ENCODE measurements at places on chromosomes 6 and 20.

DNA sequence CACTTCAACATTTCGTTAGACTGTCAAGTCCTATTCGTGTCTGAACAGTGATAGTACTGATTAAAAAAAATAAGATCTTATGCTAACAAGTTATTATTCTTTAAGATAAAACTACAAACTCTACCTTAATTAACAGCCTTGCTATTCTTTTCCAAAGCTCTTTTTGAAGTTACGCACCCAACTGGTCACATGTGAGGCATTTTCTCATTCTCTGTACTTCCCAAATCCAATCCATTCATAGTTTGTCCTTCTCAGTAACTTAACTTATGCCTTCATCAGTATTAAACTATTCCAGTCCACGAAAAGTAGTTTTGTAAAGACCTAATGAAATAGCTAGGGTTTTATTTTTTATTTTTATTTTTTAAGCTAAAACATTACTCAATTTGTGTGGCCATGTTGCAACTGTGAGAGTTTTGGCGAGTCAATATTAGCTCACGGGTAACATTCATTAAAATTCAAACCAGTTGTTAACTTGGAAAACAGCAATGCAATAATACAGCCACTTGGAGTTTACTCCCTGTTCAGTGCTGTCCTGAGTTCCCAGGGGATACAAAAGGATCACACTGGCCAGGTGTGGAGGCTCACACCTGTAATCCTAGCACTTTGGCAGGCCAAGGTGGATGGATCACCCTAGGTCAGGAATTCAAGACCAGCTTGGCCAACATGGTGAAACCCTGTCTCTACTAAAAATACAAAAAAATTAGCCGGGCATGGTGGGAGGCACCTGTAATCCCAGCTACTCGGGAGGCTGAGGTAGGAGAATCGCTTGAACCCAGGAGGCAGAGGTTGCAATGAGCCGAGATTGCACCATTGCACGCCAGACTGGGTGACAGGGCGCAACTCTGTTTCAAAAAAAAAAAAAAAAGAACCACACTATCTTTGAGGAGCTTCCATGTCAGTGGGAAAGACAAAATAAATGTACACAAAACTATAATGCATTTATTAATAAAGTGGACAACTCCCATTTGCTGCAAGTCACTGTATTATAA is 27.9 kb upstream of the EEF1A1 start:
- H3K4me3 ChIP-seq: no peak overlapping the region
- no peaks in the 10 kb centered on the region for H3K4me1 ChIP-seq
- H3K27ac ChIP-seq: no peak overlapping the region
- DNase-seq: no peak
- H3K27me3 ChIP-seq: no peaks in the 10 kb centered on the region
- H3K36me3 ChIP-seq: no peaks in the 10 kb centered on the region

- no peak overlapping the region for H3K4me3 ChIP-seq
- H3K27ac ChIP-seq: no peak overlapping the region
- DNase-seq: no peak
- H3K27me3 ChIP-seq: no peaks in the 10 kb centered on the region
Observed at GRCh38 chr20:15643713-15644112, 929.5 kb downstream of the KIF16B start.

GRCh38 chr20:41169791-41170351 is 32.5 kb downstream of the PLCG1 start:
- no peak overlapping the region for H3K4me3 ChIP-seq
- H3K4me1 ChIP-seq: peaks cover 21% of the 10 kb centered on the region
- no peak for DNase-seq
- H3K27ac ChIP-seq: no peak overlapping the region

GRCh38 chr6:90586546-90586835 is 381 bp downstream of the MAP3K7 start:
- peak overlapping the region; percentile 84 for H3K27ac ChIP-seq
- H3K4me3 ChIP-seq: peak overlapping the region; percentile 97
- DNase-seq: no peak
- H3K4me1 ChIP-seq: no peaks in the 10 kb centered on the region

- H3K27me3 ChIP-seq: peaks cover 8% of the 10 kb centered on the region
- H3K36me3 ChIP-seq: no peaks in the 10 kb centered on the region
- H3K27ac ChIP-seq: no peak overlapping the region
- H3K4me3 ChIP-seq: no peak overlapping the region
Observed at GRCh38 chr6:5936140-5936539, 70.6 kb downstream of the NRN1 start.

DNA sequence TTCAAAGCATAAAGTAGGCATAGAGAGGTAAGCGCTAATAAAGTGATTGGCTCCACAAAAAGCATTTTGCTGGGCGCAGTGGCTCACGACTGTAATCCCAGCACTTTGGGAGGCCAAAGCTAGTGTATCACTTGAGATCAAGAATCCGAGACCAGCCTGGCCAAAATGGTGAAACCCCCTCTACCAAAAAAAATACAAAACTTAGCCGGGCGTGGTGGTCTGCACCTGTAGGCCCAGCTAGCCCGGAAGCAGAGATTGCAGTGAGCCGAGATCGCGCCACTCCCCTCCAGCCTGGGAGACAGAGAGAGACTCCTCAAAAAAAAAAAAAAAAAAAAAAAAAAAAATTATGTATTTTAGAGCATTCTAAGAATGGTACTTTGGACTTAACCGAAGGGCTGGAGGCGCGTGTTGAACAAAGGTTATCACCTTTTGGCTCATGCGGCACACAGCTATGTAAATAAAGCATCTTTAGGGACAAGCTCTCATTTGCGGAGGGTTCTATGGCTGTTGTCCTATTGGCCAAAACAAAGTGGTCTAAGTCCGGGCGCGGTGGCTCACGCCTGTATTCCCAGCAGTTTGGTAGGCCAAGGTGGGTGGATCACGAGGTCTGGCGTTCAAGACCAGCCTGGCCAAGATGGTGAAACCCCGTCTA is 17.4 kb downstream of the HFE start:
- H3K36me3 ChIP-seq: no peaks in the 10 kb centered on the region
- peaks cover 20% of the 10 kb centered on the region for H3K4me1 ChIP-seq
- peak overlapping the region; percentile 53 for H3K4me3 ChIP-seq
- H3K27ac ChIP-seq: peak overlapping the region; percentile 81

- H3K27me3 ChIP-seq: no peaks in the 10 kb centered on the region
- DNase-seq: no peak
- H3K27ac ChIP-seq: no peak overlapping the region
- peaks cover 51% of the 10 kb centered on the region for H3K36me3 ChIP-seq
- no peaks in the 10 kb centered on the region for H3K4me1 ChIP-seq
Observed at GRCh38 chr20:3000852-3001523, 42.4 kb upstream of the GNRH2 start.

DNA sequence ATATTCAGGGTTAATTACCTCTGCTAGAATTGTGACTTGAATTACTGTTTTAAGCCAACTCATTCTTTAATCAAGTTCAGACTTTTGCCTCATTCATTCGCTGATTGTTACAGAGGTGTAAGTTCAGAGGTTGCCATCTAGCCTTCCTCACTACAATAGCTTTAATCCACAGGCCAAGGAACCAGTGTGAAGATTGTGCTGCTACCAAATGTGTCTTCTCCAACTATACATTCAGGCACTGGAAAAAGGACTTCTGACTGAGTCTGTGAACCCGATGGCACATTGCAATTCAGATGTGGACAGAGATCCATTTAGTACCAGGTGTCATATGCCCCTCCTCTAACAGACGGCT is 111.2 kb upstream of the ADGRF1 start:
- no peak overlapping the region for H3K27ac ChIP-seq
- no peak overlapping the region for H3K4me3 ChIP-seq
- H3K36me3 ChIP-seq: no peaks in the 10 kb centered on the region
- no peak for DNase-seq
- H3K4me1 ChIP-seq: no peaks in the 10 kb centered on the region

- no peaks in the 10 kb centered on the region for H3K36me3 ChIP-seq
- no peak for DNase-seq
- H3K27ac ChIP-seq: no peak overlapping the region
- no peaks in the 10 kb centered on the region for H3K27me3 ChIP-seq
- H3K4me3 ChIP-seq: no peak overlapping the region
Observed at GRCh38 chr20:48926821-48927220, 5.3 kb downstream of the ARFGEF2 start.

DNA sequence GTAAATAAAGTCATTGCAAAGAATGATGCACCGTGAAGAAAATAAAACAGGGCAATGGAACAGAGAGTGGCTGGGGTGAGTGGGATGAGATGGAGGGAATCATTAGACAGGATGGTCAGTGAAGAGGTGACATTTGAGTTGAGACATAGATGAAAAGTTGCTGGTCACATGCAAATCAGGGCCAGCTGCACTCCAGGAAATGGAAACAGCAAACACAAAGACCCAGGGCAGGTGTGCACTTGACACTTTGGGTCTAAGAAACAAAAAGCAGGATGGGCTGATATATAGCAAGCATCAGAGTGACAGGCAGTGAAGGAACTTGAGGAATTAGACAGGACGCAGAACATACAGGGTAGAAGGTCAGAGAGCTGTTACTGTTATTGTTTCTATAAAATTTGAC is 171.5 kb upstream of the RIPOR2 start:
- H3K36me3 ChIP-seq: peaks cover 95% of the 10 kb centered on the region
- H3K4me1 ChIP-seq: peaks cover 5% of the 10 kb centered on the region
- no peak overlapping the region for H3K27ac ChIP-seq
- no peak for DNase-seq
- H3K4me3 ChIP-seq: no peak overlapping the region

GRCh38 chr6:81456416-81456815 is 296.1 kb downstream of the TENT5A start:
- no peak for DNase-seq
- H3K36me3 ChIP-seq: no peaks in the 10 kb centered on the region
- no peaks in the 10 kb centered on the region for H3K4me1 ChIP-seq

- no peaks in the 10 kb centered on the region for H3K36me3 ChIP-seq
- H3K4me1 ChIP-seq: no peaks in the 10 kb centered on the region
- H3K27me3 ChIP-seq: no peaks in the 10 kb centered on the region
- no peak overlapping the region for H3K4me3 ChIP-seq
Observed at GRCh38 chr6:163281634-163282033, 132.9 kb upstream of the QKI start.

DNA sequence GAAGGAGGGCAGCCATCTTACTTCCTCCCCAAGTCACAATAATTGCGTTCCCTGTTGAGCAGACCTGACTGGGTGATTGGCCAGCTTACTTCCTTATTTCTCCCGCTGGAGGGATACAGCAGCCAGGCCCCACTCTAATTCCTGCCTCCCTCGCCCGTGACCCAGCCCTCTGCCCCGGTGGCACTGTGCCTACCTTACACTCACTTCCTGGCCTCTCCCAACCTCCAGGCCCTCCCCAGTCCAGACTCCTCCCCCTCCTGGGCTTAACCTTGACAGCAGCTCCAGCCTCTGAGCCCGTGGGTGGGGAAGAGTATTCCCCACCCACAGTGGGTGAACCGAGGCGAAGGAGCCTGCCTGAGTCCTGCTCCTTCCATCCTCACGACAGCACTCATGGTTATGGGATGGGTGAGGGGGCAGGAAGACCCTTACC is 3.0 kb downstream of the BAK1 start:
- peaks cover 35% of the 10 kb centered on the region for H3K4me1 ChIP-seq
- H3K36me3 ChIP-seq: peaks cover 12% of the 10 kb centered on the region
- H3K27me3 ChIP-seq: no peaks in the 10 kb centered on the region
- peak overlapping the region; percentile 10 for H3K4me3 ChIP-seq
- DNase-seq: peak; percentile 67
- H3K27ac ChIP-seq: peak overlapping the region; percentile 94

DNA sequence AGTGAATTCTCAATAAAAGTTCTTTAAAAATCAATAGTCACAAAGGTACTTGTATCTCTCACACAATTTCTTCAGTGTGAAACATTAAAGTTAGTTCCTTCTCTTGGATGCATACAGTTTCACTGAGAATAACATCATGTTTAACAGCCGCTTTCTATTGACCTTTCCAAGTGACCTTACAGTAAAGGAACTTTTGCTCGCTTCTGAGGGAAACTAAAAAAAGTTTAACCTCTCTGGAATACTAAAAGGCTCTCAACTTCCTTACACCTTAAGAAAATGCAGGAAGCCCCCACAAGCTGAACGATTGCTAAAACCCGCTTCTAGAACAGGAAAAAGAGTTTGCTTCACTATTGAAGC is 1.3 kb downstream of the RRAGD start:
- H3K4me1 ChIP-seq: peaks cover 11% of the 10 kb centered on the region
- H3K27ac ChIP-seq: peak overlapping the region; percentile 79
- DNase-seq: no peak
- peak overlapping the region; percentile 68 for H3K4me3 ChIP-seq
- H3K27me3 ChIP-seq: peaks cover 4% of the 10 kb centered on the region

DNA sequence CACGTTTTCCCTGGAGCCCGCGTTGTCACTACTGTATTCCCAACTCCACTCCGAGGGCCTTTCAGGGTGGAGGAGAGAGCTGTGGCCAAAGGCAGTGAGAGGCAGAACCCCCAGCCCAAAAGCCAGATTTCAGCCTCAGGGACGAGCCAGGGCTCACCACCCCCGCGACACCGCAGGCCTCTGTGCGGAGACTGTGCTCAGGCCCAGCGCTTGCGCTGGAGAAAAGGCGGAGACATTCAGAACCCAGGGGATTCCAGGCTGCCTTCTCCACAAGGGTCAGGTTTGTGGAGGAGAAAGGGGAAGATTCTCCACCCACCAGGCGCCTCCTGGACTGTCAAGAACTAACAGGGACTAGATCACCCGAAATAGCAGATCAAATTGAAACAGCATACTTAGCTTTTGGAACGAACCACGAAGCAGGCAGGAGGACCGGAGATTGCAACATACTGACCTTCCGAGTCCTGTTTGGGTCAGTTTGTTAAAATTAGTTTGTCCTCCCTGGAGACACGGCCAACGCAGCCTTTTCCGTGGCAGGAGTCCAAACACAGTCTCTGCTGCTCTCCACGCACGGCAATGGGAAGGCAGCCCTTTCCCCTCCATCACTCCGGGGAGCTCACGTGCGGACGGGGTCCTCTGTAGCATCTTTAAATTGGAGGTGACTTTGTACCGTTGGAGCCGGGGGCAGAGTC is 14.4 kb downstream of the DLL1 start:
- peak; percentile 70 for DNase-seq
- H3K36me3 ChIP-seq: no peaks in the 10 kb centered on the region
- peak overlapping the region; percentile 85 for H3K27ac ChIP-seq
- H3K4me3 ChIP-seq: no peak overlapping the region
- no peaks in the 10 kb centered on the region for H3K27me3 ChIP-seq

GRCh38 chr6:157245436-157245835 is 77.9 kb downstream of the TMEM242 start:
- peak overlapping the region; percentile 74 for H3K27ac ChIP-seq
- no peaks in the 10 kb centered on the region for H3K36me3 ChIP-seq
- DNase-seq: no peak
- H3K27me3 ChIP-seq: no peaks in the 10 kb centered on the region

- H3K36me3 ChIP-seq: no peaks in the 10 kb centered on the region
- no peak overlapping the region for H3K27ac ChIP-seq
- peaks cover 100% of the 10 kb centered on the region for H3K27me3 ChIP-seq
- no peak overlapping the region for H3K4me3 ChIP-seq
- no peak for DNase-seq
Observed at GRCh38 chr20:38726804-38727606, 2.7 kb downstream of the SLC32A1 start.
